Activated CD4-positive, alpha-beta T cell treated with anti-CD3 and anti-CD28 coated beads, Interleukin-2, amount 10 ng/mL, durations not matched to agents 7 days and 5 days (primary cell): ENCODE measurements at places on chromosomes 4 and X. TPM values are rescaled to one million over a fixed set of nuclear protein-coding genes. Genes with fewer than 3 reads are reported as not detected.

The AWAT2 gene
- not detected for total RNA-seq

- H3K27me3 ChIP-seq: peaks cover 5% of the 10 kb centered on the region
- no peaks in the 10 kb centered on the region for H3K36me3 ChIP-seq
- no peak overlapping the region for H3K27ac ChIP-seq
- no peak for DNase-seq
- H3K4me3 ChIP-seq: no peak overlapping the region
Measured at GRCh38 chr4:152700151-152700550, 20.4 kb upstream of the TMEM154 start.

GRCh38 chr4:136818811-136819330 is 713.4 kb downstream of the PCDH18 start:
- no peak for DNase-seq
- H3K4me1 ChIP-seq: no peaks in the 10 kb centered on the region
- no peaks in the 10 kb centered on the region for H3K27me3 ChIP-seq
- no peak overlapping the region for H3K4me3 ChIP-seq
- no peaks in the 10 kb centered on the region for H3K36me3 ChIP-seq

DNA sequence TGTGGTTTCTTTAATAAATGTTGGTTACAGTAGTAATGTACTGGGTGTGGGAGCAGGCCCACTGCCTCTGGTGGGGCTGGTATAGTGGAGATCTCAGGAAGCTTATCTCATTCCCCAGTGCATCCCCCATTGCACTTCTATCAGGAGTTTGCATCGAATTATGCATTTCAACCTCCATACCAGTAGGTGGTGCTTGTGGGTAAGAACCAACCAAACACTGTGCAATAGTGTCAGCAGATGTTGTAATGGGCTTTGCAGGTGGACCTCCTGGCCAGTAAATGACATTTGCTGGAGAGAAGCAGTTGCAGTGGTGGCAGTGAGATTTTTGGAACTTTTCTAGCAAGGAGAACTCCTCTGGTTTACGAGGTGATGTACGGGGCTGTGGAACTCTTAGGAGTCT is 150.6 kb downstream of the POU3F4 start:
- DNase-seq: no peak
- no peaks in the 10 kb centered on the region for H3K4me1 ChIP-seq
- H3K27ac ChIP-seq: no peak overlapping the region
- H3K36me3 ChIP-seq: no peaks in the 10 kb centered on the region
- H3K4me3 ChIP-seq: no peak overlapping the region
